Fibroblast of villous mesenchyme (primary cell): ENCODE measurements at places on chromosomes 1 and 21. TPM values are rescaled to one million over a fixed set of nuclear protein-coding genes. Genes with fewer than 3 reads are reported as not detected.

- no peak for DNase-seq
These were observed 61.6 kb upstream of the HMGB4 start for GRCh38 chr1:33802268-33802667.

- peak; percentile 21 for DNase-seq
These were observed 604.8 kb upstream of the ADAMTS5 start for GRCh38 chr21:27571706-27572105.

DNA sequence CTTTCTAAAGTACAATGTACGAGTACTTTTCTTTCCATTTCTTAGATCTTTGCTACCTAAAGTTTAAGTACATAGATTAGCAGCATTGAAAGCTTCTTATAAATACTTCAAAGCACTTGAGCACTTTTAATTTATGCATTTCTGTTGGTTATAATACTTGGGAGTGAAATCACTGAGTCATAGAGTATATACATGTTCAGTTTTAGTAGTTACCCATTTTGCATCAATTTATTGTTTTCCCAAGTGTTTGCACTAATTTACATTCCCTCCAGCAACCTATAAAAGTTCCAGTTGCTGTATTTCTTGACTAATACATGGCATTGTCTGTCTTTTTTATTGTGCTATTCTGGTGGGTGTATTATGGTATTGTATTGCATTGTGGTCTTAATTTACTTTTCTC, 20.3 kb downstream of the PRKAA2 start:
- no peak for DNase-seq

DNA sequence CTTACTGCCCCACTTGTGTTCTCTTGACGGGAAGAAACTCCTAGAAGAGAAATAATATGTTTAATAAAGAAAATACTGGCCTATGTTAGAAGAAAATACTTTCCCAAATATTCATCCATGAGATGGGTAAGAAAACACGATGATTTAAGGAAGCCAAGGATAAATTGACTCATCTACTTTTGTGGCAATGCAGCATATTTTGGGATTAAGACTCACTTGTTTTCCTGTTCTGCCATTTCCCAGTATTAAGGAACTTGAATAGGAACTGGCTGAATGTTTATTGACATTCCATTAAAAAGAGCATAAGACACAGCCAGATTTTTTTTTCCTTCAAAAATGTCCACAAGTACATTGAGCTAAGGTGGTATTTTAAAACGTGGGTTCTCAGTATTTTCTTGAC, 10.9 kb upstream of the ADAMTS5 start:
- DNase-seq, result peak; percentile 37

DNA sequence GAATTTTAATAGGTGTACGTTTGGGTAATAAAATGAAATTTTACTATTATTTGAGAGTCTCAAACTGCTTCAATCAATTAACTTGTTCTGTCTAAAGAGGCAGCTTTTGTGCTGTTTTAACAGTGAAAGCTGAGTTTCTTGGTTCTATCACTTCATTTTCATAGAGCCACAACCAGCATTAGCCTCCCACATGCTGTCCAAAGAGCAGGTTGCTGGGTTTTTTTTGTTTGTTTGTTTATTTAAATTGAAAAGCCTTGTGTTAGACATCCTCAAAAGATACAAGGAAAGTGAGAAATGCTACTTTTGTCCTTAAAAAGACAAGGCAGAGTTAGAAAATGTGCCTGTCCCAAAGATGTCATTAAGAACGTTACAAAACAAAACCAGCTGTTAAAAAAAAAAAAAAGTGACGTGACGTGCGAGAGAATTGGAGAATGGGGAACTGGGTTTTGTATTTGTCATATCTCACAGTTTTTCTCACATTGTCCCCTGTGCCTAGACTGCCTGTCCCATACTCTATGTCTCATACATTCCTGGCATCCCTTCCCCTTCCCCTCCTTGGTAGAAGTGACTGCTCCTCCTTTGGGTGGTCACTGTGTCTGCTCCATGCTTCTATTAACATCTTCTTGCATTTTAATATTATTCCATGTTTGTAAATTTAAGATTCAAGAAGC, 63.1 kb upstream of the CD34 start:
- no peak for DNase-seq

DNA sequence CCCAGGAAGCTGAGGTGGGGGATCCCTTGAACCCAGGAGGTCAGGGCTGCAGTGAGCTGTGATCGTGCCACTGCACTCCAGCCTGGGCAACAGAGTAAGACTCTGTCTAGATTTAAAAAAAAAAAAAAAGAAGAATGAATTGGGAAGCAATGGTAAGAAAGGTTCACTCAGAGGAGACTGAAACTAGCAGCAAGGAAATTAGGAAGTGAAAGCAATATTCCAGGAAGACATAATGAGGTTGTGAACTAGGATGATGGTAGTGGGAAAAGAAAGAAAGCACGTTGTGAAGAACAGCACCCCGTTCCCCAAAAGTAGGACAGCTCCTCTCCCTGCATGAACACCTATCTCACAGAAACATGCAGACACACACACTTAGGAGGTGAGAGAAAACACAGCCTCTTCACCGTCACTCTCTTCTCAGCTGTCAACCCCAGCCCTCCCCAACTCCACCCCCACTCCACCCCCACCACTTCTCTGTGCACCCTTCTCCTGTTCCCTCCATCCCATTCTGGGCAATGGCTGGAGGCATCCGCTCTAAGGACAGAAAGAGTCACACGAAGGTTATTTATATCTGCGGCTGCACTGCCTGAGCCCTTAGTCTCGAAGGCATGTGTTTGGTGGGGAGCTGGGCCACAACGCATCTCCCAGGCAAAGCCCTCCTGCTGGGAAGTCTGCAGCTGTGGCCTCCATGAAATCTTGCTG, 101.8 kb upstream of the LPGAT1 start:
- peak; percentile 34 for DNase-seq

DNA sequence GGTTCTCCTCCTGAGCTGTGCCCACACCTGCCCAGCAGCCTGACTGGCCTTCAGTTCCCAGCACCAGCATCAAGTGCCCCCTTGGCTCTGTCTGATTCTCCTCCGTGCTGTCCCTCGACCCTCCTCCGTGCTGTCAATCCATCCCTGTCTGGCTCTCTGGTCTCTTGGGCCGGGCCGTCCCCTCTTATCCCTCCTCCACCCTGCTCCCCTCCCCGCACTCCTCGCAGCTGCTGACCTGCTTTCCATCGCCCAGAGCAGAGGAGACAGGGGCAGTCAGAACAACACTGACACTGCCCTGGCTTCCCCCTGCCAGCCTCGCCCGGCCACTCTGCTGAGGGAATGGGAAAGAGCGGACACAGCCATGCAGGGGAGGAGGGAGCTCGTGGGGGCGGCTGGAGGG, 267.4 kb downstream of the CAMTA1 start:
- DNase-seq, result no peak

DNA sequence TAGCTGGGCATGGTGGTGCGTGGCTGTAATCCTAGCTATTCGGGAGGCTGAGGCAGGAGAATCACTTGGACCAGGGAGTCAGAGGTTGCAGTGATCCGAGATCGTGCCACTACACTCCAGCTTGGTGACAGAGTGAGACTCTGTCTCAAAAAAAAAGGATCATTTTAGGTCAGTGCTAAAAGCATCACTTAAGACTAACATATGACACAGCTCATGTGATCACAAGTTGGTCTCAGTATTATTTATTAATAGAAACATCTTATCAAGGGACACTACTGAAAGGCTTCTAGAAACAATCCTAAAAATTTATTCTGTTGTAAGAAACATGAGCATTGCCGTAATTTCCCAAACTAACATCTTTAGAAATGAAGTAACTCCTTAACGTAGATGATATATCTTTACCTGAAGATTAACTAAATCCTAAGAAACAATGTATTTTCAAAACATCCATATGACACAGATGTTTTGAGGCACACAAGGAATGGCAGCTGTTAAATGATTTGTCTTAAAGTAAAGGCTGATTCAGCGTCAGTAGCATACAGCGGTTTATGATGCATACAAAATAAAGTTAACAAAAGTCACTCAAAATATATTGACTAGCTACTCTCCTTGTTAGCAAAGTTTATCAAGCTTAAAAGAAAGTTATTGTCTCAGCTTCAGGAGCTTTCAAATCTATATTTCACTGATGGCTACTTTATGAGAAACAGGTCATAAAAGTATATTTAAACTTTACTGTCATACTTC, 2.6 kb downstream of the NIBAN1 start:
- DNase-seq, result no peak

- DNase-seq, result no peak
These were observed 99.4 kb downstream of the FAF1 start for GRCh38 chr1:50860702-50861101.

- no peak for DNase-seq
These were observed 25.2 kb downstream of the IL12RB2 start for GRCh38 chr1:67332653-67333529.

DNA sequence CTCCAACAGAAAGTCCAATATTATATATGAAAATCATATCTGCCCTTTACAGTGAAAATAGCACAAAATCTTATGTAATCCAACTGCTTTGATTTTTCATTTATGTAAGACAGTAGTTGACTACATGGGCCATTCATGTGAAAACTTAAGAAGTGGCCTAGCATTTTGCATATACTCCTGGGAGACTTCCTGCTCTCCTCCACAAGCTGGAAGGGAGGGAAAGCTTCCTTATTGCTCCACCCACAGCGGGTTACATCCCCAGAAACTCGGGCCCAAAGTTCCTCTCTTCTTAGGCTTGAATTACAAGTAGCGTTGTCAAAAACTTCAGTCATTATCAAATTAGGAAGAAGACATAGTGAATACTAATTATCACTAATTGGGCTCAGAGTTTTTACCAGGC, 29.2 kb downstream of the FYB2 start:
- no peak for DNase-seq

DNA sequence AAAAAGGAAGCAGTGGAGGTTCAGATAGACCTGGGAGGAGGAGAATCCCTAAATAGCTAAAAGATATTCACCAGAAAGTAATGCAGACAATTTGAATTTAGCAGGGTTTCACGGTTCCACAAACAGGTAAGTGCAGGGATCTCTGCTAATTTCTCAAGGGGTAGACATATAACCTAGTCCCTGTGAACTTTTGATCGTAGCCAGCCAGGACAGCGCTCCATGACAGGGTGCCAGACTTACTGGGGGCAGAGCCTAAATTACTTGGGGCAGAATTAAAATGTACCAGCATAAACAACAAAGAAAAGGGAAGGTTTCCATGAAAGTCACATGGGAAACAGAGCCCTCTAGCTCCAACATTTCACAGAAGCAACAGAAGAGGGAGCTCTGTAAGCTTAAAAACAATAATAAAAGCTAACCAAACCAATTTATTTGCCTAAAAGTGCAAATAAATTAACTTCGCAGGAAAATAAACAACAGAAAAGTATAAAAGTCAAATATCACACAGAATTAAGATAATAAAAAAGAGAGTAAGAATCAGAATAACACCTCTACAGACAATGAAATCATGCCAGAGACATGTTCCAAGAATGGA, 198.3 kb downstream of the DUSP10 start:
- DNase-seq, result peak; percentile 60

DNA sequence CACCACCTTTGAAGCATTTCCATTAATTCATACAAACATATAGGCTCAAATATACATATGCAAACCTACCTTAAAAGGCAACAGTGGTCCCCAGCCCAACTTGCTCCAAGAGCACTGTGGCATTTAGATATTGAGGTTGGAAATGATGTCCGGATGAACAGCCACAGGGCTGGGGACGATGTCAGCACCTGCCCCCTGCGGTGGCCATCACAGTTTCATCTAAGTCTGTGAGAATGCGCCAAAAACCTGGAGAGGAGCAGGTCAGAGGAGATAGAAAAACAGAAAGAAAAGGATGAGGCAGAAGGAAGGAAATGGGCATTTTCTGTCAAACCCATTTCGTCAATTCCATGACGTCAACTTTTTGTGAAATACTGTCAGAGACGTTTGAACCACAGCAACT, 67.4 kb downstream of the TIAM1 start:
- no peak for DNase-seq

DNA sequence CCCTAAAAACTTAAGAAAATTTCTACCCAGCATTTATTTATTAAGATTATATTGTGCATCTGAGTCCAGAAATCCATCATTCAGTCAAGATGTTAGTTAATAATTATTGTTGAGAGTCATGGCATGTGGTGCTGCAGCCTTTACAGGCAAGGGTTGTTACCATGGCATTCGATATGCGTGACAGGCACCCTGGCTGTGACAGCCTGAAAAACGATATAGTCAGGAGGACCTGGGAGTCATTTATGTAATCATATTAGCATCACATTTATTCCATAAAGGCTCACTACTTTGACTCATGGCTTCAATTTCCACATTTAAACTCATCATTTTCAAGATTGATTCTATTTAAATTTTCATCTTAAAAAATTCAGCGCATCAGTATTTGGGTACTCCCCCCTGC, 68.0 kb downstream of the CACHD1 start:
- DNase-seq, result no peak

GRCh38 chr1:29762635-29763034, 526.3 kb downstream of the PTPRU start:
- no peak for DNase-seq

DNA sequence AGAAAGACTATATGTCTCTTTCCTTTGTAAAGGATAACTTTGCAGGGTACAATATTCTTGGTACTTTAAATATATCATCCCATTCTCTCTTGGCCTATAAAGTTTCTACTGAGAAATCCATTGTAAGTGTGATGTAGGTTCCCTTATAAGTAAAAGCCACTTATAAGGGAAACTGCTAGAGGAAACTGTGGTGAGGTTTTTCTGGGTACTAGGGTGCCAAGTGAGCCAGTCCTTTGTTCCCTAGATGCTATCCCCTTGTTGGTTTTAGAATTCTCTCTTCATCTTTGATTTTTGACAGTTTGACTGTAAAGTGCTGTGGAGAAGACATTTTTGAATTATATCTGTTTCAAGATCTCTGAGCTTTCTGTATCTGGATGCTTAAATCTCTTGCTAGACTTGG, 108.9 kb upstream of the NEK7 start:
- no peak for DNase-seq

DNA sequence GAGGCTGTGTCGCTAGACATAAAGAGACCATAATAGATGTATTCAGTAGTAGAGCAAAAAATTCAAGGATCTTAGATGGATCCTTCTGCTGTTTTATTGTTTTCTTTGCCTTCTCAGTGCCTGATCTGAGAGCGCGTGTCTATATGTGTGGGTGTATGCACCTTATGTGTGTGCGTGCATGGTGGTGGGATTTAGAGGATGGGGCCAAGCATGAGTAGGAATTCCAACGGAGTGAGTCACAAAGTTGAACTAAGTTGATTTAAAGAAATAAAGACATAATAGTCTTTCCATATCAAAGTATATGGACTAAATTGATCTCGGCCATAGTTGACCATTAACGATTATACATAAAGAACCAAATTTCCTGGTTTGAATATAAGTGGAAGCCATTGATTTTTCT, 178.7 kb downstream of the CYYR1 start:
- DNase-seq, result no peak

Gene ADORA1
- total RNA-seq, result 8.7 and 14.2 TPM in 2 replicates

Gene ICOSLG
- 0.43 and 0.64 TPM in 2 replicates for total RNA-seq

Gene PWP2
- 13.5 and 31.5 TPM in 2 replicates for total RNA-seq

Gene CDC42
- total RNA-seq, result 348 and 598 TPM in 2 replicates

Gene UBXN10
- total RNA-seq, result not detected in 2 replicates

Gene FAM3B
- not detected in 2 replicates for total RNA-seq

Gene KLHDC7A
- total RNA-seq, result not detected in 2 replicates

Gene CADM3
- not detected in 2 replicates for total RNA-seq

Gene KCNH1
- total RNA-seq, result 11.2 and 14.2 TPM in 2 replicates

Gene ATP1A4
- not detected in 2 replicates for total RNA-seq
